A549 treated with AZD2906 at 1 μM for 4 hours (cell line): ENCODE measurements at places on chromosomes 7 and 10. TPM values are rescaled to one million over a fixed set of nuclear protein-coding genes. Genes with fewer than 3 reads are reported as not detected.

The CPEB3 gene
- 0.30 to 0.46 TPM (median 0.42 TPM) in 5 replicates for total RNA-seq

The PALD1 gene
- 5.4 to 7.6 TPM (median 6.5 TPM) in 5 replicates for total RNA-seq

The OGDH gene
- total RNA-seq = 28.1 to 31.2 TPM (median 29.8 TPM) in 5 replicates

The TAS2R3 gene
- not detected in 5 replicates for total RNA-seq

The MNX1 gene
- 3.2 to 4.8 TPM (median 4.8 TPM) in 5 replicates for total RNA-seq

The PLEKHA1 gene
- total RNA-seq = 16.5 to 24.2 TPM (median 21.9 TPM) in 5 replicates
